ENCODE measurements at places on chromosomes 1 and 21.

GRCh38 chr1:92924501-92924900 is 36.8 kb downstream of the DIPK1A start:
- DNase-seq: no peak

GRCh38 chr1:26358411-26359384 is 4.8 kb upstream of the CRYBG2 start:
- DNase-seq: no peak

GRCh38 chr21:27149034-27149433 is 182.1 kb upstream of the ADAMTS5 start:
- DNase-seq: no peak

- no peak for DNase-seq
Observed at GRCh38 chr1:74729741-74730478, 2.9 kb downstream of the CRYZ start.

DNA sequence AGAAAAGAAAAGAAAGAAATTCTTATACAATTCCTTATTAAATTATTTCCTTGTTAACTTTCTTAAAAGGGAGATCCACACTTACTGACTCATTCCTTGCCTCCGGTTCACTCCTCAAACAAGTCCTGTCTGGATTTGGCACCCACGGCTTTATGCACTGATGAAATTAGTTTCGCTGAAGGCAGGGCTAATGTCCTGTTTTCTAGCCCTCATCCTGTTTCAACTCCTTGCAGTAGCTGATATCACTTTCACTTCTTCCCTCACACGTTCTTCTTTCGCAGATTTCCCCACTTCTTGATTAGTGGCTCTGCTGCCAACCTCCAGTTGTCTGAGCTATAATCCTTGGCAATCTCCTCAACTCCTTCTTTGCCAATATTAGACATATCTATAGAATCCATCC is 215.2 kb downstream of the URB2 start:
- DNase-seq: no peak

DNA sequence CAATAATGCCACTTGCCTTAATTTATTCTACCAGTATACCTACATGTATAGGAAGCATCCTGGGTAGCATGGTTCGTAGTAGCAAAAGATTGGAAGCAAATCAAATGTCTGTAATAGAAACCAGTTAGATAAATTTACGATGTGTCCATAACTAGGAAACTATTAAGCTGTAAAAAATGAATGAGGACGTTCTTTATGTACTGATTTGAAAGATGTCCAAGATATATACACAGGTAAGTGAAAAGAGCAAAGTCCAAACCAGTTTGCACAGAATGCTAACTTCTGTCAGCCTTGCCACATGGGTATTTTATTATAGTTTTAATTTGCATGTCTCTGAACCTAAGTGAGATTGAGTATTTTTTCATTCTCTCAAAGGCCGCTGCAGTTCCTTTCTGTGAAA is 251.8 kb upstream of the IRF2BP2 start:
- DNase-seq: no peak

DNA sequence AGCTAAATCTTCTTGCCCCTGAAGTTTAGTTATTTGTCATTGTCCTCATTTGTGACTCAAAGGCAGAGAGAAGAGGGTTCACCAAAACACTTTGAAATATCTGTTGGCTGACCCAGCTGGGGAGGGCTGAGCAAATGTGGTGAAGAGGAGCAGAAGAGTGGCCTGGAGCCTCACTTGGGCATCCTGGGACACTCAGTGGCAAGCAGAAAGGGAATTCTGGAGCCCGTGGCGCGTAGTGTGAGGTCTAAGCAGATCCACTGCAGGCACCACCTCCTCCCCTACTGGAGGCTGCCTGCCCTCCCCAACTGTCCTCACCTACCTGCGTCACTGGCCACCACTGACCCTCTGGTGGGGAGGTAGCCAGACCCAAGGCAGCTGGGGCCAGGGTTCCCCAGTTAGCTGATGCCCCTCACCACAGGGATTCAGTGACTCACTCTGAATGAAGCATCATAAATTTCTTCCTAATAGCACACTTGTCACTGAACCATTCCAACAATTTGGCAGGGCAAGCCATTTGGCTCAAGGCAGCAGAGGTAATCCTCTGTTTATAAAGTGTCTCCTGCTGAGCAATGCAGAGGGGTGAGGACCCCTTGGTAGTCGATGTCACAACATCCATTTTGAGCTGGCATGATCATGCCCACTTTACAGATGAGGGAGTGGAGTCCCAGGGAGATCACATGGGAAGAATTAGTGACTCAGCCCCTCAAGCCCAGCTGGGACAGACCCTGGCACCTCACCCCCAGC is 80.3 kb downstream of the NENF start:
- no peak for DNase-seq

GRCh38 chr1:93967306-93967705 is 58.1 kb upstream of the GCLM start:
- DNase-seq: no peak

DNA sequence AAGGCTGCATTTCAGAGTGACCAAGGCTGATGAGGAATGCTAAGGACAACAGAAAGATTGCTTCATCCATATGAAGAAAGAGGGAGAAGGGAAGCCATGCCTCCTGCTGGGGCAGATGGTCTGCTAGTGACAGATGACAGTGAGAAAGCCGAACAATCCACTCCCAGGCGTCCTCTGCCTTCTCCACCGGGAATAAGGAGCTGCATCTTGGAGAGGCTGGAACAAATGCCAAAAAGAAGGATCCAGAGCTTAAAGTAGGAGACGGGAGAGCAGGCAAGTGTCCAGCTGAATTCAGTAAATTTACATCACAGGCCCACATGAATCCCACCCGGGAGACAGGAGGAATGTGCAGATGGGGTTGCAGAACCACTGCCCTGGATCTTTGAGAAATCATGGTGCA is 33.4 kb downstream of the DDX20 start:
- no peak for DNase-seq

DNA sequence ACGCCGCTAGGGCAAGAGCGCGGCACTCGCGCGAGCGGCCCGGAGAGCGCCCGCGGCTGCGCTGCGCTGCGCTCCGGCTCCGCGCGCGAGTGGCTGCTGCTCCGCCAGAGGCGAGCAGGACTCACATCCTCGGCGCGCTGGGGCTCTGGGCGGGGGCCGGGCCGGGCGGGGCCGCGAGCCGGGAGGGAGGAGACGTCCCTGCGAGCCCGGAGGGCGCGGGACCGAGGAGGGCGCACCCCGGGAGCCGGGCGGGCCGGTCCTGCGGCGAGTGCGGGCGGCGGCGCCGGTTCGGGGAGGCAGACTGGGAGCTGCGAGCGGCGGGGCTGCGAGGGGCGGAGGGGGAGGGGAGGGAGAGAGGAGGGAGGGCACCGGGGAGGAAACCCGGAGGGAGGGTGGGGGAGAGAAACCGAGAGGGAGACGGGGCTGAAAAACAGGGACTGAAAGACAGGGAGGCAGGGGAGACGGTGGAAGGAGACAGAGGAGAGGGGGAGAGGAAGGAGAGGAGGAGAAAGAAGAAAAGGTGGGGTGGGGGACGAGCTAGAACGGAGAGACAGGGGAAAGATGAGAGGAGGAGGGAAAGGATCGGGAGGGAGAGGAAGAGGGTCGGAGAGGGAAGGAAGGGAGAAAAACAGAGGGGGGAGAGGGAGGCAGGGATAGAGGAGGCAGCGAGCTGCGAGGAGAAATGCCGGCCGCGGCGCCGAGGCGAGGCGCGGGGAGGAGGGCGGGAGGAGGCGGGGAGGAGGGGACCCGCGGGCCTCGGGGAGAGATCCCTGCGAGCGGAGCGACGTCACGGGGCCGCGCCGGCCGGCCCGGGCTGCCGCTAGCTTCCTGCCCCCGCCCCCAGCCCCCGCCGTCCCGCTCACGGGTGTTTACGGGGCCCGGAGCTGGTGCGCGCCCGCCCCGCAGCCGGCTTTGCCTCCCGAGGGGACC is at the start of gene CAMK2N1:
Gene CAMK2N1, minus strand, starts transcription at position 684 of the 930 bp plus-strand sequence. CDS start 831 bp downstream, outside the sequence.
- peak; percentile 75 for DNase-seq

DNA sequence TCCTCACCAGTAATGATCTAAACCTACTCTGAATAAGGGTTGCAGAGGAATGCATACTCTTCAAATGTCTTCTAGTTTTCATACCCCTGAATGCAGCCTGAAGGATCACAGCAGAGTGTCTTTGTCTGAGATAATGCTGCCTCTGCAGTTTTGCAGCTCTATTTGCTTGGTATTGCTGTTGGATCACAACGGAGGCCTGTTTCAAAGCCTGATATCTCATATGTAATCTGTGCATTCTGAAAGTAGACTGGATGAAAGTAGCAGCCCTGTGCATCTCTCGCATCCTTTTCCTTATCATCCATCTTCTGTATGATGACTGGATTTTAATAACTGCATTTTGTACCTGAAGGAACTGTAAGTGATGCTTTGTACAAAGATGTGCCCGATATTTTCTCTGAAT is 34.9 kb upstream of the F13B start:
- DNase-seq: no peak

GRCh38 chr1:109134423-109134822 is 20.5 kb downstream of the ELAPOR1 start:
- DNase-seq: no peak

DNA sequence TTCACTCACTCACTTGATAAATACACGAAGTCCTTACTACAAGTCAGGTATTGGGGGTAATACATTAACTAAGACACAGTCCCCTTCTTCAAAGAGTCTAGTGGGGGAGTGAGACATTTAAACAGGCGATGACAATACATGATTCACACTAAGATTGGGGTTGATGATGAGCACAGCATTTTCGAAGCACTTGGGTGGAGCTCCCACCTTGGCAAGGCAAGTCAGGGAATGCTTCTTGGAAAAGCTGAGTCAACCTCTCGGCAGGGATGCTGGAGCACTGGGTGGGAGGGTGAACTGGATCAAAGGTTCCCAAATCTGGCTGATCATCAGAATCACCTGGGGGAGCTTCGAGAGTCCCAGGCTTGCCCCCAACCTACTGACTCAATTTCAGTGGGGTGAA is 57.9 kb upstream of the ENAH start:
- no peak for DNase-seq

- no peak for DNase-seq
Observed at GRCh38 chr1:31760471-31761470, 3.4 kb downstream of the ADGRB2 start.

- DNase-seq: no peak
Observed at GRCh38 chr1:119984771-119985170, 84.7 kb downstream of the NOTCH2 start.

- no peak for DNase-seq
Observed at GRCh38 chr1:154772606-154773506, 97.2 kb downstream of the KCNN3 start.

DNA sequence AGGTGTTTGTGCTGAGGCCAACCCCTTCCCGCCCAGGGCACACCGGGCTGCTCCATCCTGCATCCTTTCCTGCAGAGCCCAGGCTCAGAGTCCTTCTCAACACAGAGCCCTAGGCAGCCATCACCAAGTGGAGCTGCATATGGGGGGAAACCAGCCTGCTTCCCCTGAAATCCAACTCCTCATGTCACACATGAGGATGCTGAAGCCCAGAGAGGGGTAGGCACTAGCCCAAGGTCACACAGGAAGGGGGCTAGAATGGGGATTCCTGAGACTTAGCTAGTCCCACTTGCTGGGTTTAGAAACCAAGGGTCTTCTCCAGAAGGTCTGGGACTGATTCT is 5.5 kb upstream of the TNFRSF1B start:
- no peak for DNase-seq

DNA sequence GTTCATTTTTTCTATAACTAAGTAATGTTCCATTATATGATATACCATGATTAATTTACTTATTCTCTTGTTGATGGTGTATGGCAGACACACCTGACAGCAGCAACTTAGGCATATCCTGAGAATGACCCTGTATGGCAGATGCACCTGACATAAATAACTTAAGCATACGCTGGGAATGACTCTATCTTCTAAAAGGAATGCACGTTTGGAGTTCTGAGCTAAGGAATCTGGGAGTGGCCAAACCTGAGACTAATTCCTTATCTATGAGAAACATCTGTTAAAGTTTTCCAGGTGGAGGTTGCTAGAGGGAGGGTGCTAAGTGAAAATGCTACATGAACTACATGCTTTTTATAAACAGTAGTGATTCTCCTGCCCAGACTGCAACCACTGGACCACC is 96.7 kb upstream of the RGS18 start:
- DNase-seq: no peak

DNA sequence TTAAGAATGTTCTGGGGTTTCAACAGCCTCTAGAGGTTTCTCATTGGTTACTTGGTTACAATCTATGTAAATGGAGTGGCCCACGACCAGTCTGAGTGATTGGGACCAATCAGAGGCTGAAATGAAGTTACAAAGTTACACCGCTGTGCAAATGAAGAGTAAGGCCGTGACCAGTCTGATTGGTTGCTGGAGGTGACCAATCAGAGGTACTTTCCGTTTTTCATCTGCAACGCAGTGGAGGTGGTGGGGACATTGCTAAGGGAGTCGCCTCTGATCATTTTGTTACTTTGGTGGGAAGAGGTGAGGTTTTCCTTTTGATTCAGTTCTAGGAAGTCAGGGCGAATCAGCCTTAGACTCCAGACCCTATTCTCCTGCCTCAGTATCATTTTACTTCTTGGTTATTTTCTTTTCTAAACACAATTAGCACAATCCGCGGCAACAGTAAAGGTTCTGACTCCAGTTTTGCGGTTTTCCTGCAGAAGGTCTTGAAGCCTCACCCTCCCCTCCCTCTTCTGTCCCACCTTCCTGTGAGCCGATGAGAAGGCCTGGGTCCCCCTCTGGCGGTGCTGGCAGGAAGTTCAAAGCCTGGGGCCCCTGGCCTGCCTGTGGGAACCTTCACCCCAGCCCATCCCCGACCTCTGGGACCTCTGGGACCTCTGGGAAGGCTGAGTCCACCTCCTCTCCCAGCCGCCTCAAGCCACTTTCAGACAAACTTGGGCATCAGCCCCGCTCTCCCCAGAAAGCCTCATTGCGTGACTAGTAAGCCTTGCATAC is 38.7 kb upstream of the TTC34 start:
- DNase-seq: peak; percentile 59

DNA sequence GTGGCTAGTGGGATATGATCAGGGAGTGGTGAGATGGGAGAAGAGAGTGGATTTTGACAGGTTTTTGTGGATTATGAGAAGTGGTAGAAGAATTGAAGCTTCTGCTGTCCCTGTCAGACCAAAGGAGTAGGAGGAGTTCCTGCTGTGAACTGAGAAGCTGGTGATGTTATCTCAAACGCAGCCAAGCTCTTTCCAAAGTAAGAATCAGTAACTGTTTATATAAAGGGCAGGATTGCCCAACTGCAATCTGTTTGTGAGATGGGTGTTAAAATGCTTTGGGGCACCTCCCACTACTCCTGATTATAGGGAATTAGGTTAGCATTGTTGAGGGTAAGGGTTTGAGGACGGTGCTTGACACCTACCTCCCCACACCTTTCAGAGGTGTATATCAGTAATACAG is 60.5 kb upstream of the USP25 start:
- DNase-seq: no peak

DNA sequence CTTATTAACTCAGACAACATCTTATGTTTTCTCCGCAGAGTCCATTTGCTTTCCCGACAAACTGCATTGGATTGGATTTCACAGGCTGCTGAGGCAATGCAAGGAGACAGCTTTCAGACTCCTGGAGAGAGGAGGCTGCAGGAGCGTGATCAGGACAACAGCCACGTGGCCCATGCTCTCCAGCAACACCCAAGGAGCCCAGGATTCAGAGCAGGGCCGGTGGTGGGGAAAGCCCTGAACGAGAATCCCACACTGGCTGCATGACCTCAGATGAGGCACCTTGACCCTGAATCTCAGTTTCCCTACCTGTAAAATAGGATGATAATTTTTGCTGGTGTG is 78.3 kb upstream of the NFASC start:
- no peak for DNase-seq
